ENCODE measurements at places on chromosomes 6 and 20. TPM values are rescaled to one million over a fixed set of nuclear protein-coding genes. Genes with fewer than 3 reads are reported as not detected.
A peak's percentile ranks its signal among the peaks of the same experiment; 100 is the strongest.

GRCh38 chr20:35702051-35702823 is 3.0 kb downstream of the ROMO1 start:
- H3K27ac ChIP-seq = no peak overlapping the region
- H3K27me3 ChIP-seq = no peaks in the 10 kb centered on the region
- peaks cover 23% of the 10 kb centered on the region for H3K4me1 ChIP-seq
- H3K4me3 ChIP-seq = no peak overlapping the region
- H3K36me3 ChIP-seq = peaks cover 58% of the 10 kb centered on the region
- DNase-seq = no peak

DNA sequence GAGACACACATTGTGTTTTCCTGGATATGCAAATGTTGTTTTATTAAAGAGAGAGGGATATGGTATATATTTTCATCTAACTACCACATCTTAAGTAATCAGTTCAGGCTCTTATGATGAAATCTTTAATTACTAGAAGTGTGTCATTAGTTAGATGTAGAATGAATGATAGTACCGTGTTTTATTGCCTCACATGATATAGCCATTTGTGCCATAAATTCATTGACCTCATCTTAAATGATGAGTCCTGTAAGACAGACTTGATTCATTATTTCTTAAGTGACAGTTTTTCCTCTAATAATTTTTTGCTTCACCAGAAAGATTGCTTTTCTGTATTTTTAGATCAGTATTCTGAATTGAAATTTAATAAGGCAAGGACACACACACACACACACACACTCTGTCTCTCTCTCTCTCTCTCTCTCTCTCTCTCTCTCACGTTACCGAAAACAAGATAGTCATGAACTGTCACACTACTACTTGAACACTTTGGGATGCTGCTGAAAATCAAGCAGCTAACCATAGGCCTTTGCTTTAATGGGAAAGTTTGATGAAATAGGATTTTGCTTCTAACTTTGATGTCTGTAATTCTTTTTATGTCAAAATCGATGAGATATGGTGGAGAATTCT is 140.5 kb downstream of the SOBP start:
- no peak overlapping the region for H3K27ac ChIP-seq
- DNase-seq = no peak
- no peak overlapping the region for H3K4me3 ChIP-seq
- H3K27me3 ChIP-seq = peaks cover 17% of the 10 kb centered on the region

GRCh38 chr20:63834491-63834880 is 3.4 kb upstream of the ZBTB46 start:
- no peak overlapping the region for H3K27ac ChIP-seq
- DNase-seq = no peak

GRCh38 chr6:142787422-142787821 is 157.6 kb downstream of the HIVEP2 start:
- H3K4me1 ChIP-seq = peaks cover 6% of the 10 kb centered on the region
- DNase-seq = no peak
- H3K27ac ChIP-seq = no peak overlapping the region
- H3K36me3 ChIP-seq = peaks cover 5% of the 10 kb centered on the region
- H3K4me3 ChIP-seq = no peak overlapping the region

GRCh38 chr6:114292431-114292830 is 50.4 kb downstream of the HS3ST5 start:
- no peak overlapping the region for H3K4me3 ChIP-seq
- DNase-seq = no peak

GRCh38 chr20:59948828-59949720 is 8.9 kb downstream of the FAM217B start:
- H3K27me3 ChIP-seq = no peaks in the 10 kb centered on the region
- peak overlapping the region; percentile 8 for H3K4me3 ChIP-seq
- H3K4me1 ChIP-seq = no peaks in the 10 kb centered on the region
- DNase-seq = peak; percentile 81

DNA sequence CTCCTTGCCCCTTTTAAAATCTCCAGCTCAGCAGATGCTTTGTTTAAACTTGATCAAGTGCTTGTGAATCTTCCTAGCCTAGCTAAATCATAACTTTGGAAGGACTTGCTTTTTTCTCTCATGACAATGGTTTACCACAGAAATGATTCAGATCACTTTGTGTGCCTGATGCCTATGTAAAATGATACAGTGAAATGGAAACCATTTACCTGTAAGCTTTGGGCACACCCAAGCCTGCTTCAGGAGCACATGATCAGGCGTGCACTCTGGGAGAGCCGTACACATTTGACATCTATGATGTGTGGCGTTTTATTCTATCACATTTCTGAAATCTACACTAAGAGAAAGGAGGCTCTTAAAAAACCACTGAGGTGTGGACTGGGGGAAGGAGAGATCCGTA is 41.1 kb downstream of the PTPN1 start:
- H3K36me3 ChIP-seq = peaks cover 10% of the 10 kb centered on the region
- H3K27me3 ChIP-seq = no peaks in the 10 kb centered on the region
- H3K27ac ChIP-seq = no peak overlapping the region
- peaks cover 38% of the 10 kb centered on the region for H3K4me1 ChIP-seq
- no peak overlapping the region for H3K4me3 ChIP-seq
- DNase-seq = no peak

DNA sequence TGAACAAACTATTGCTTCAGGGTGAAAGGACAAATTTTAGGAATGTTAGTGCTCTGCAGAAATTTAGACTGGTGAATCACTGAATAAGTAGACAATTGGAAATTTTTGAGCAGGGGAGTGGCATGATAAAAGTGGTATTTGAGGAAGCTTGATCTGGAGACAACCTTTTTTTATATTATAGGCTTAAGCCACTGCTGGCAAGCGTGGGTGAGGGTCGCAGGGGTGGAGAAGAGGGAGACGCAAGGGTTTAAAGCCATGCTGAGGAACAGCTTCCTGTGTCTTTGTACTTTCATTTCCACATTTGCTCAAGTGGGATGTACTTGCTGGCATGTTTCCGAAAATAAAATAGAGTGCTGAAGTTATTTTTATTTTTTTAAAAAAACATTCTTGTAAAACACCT is 23.7 kb downstream of the NCOA7 start:
- no peaks in the 10 kb centered on the region for H3K27me3 ChIP-seq
- no peak for DNase-seq
- H3K36me3 ChIP-seq = peaks cover 15% of the 10 kb centered on the region
- H3K4me3 ChIP-seq = no peak overlapping the region

DNA sequence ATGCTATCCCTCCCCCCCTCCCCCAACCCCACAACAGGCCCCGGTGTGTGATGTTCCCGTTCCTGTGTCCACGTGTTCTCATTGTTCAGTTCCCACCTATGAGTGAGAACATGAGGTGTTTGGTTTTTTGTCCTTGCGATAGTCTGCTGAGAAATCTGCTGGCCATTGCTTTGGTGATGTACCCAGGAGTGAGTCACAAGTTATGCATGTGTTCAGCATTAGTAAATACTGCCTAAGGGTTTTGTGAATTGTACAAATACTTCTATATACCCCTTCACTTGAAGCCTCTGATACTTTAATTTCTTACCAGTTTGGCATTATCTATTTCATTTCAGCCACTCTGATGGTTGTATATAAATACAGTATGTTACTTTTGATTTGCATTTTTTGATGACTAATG is 711.3 kb upstream of the GJE1 start:
- DNase-seq = no peak
- H3K4me1 ChIP-seq = no peaks in the 10 kb centered on the region
- H3K27ac ChIP-seq = no peak overlapping the region
- no peaks in the 10 kb centered on the region for H3K27me3 ChIP-seq

GRCh38 chr6:87341899-87342298 is 2.7 kb upstream of the C6orf163 start:
- no peaks in the 10 kb centered on the region for H3K4me1 ChIP-seq
- H3K27ac ChIP-seq = no peak overlapping the region
- H3K36me3 ChIP-seq = peaks cover 7% of the 10 kb centered on the region
- H3K4me3 ChIP-seq = no peak overlapping the region
- H3K27me3 ChIP-seq = no peaks in the 10 kb centered on the region

DNA sequence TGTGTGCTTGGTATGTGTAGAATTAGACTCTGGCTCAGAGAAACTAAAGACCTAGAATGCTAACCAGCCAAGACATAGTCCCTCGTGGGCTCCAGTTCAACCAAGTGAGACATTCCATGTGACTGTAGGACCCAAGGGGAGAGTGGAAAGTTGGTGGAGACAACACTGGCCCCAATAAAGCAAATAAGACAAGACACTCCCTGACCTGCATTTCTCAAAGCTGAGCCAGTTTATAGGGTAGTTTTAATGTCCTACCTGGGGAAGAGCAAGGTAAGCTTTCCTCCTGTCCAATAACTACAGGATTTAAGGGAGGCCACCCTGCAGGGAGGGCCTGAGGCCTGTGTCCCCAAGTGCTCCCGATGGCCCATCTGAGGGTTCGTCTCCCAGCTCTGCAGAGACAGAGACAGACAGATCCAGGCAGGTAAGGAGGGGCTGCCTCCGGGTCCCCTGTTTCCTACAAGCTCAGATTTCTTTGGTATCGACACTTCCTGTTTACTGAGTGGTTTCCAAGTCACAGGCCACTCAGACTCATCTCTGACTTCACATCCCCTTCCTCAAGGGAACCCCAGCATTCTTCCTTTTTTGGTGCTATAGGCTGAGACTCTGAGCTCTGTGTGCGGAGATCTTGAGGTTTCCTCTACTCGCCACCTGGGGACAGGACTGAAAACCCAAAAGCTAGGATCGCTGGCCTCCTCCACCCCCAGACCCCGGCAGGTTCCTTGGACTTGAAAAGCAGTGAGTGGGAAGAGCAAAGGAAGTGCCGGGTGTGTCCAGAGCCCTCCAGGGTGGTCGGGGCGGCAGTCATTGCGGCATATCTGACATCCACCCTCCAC is 92.4 kb downstream of the PRND start:
- peak; percentile 42 for DNase-seq
- peaks cover 76% of the 10 kb centered on the region for H3K4me1 ChIP-seq
- H3K27ac ChIP-seq = peak overlapping the region; percentile 97
- H3K4me3 ChIP-seq = peak overlapping the region; percentile 65
- H3K27me3 ChIP-seq = no peaks in the 10 kb centered on the region
- H3K36me3 ChIP-seq = peaks cover 28% of the 10 kb centered on the region

GRCh38 chr6:118775381-118775780 is 118.6 kb upstream of the ASF1A start:
- no peaks in the 10 kb centered on the region for H3K36me3 ChIP-seq
- DNase-seq = no peak
- H3K4me3 ChIP-seq = no peak overlapping the region
- no peaks in the 10 kb centered on the region for H3K27me3 ChIP-seq

DNA sequence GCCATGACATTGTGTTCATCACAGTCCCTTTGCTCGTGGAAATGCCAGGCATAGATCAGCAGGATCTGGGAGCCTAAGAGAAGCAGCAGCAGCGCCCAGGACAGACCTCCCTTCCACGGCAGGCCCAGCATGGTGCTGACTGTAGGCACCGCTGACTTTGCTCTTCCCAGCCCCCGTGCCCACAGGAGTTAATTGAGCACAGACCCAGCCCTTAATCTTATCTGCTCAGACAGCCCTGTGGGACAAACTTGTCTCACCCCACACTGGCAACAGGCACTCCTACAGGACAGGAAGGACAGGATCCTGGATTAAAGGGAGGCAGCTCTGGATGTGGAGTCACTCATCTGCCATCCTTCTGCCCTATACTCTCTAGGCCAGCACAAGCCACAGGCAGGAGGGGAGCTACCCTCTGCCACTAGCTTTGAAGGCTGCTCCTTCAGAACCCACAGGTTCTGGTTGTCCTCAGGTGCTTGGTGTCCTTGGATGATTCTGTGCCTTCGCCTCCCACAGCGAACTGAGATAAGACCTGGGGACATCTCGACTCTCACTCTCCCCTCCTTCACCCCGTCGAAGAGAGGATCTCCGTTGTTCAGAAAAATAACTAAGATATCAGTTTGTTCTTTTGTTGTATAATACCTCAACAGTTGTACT is at the start of gene CST9L:
Gene CST9L (minus strand): TSS at position 165 of the 651 bp plus-strand sequence. CDS start 34 bp downstream, at position 131.
- H3K4me1 ChIP-seq = no peaks in the 10 kb centered on the region
- no peaks in the 10 kb centered on the region for H3K36me3 ChIP-seq
- no peak within 1 kb of the TSS for H3K4me3 ChIP-seq
- no peak for DNase-seq
- no peak within 1 kb of the TSS for H3K27ac ChIP-seq

- H3K27me3 ChIP-seq = no peaks in the 10 kb centered on the region
- DNase-seq = no peak
- no peaks in the 10 kb centered on the region for H3K4me1 ChIP-seq
- no peak overlapping the region for H3K4me3 ChIP-seq
- H3K27ac ChIP-seq = no peak overlapping the region
These were observed 1339.0 kb upstream of the CITED2 start for GRCh38 chr6:140713495-140713894.

- H3K36me3 ChIP-seq = no peaks in the 10 kb centered on the region
- no peak overlapping the region for H3K27ac ChIP-seq
- no peaks in the 10 kb centered on the region for H3K4me1 ChIP-seq
- H3K4me3 ChIP-seq = no peak overlapping the region
- DNase-seq = no peak
These were observed 414.0 kb downstream of the GJA1 start for GRCh38 chr6:121849477-121849876.

DNA sequence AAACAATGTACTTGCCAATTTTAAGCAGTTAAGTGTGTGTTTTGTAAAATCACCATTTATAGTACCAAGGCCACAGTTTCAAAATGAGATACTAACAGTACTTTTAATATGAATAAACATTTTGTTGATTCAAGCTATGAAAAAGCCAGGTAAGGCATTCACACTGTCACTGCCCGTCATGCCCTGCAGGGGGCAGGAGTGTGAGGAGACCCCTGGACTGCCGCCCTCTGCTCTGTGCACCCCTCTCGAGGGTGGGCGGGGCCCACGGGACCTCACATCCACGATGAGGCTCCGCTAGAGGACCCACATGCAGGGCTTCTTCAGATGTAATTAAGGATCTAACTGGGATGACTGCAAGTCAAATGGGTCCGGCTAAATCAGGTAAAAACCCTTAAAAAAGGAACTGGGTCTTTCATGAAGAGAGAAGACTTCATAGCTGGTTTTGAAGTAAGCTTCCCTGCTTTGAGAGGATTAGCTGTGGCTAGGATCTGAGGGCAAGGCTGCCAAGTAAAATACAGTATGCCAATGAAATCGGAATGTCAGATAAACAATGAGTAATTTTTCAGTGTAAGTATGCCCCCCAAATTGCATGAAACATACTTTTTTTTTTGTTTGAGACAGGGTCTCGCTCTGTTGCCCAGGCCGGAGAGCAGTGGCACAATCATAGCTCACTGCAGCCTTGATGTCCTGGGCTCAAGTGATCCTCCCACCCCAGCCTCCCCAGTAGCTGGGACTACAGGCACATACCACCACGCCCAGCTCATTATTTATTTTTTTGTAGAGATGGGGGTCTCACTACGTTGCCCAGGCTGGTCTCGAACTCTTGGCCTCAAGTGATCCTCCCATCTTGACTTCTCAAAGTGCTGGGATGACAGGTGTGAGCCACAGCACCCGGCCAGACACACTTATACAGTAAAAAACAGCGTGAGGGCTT is 18.7 kb downstream of the DIDO1 start:
- DNase-seq = peak; percentile 31
- H3K27me3 ChIP-seq = no peaks in the 10 kb centered on the region
- peaks cover 12% of the 10 kb centered on the region for H3K4me1 ChIP-seq
- no peak overlapping the region for H3K27ac ChIP-seq
- H3K4me3 ChIP-seq = no peak overlapping the region

ZBP1 gene
- total RNA-seq = 39.0 TPM

ZNF184 gene
- 19.6 TPM for total RNA-seq

GATA5 gene
- not detected for total RNA-seq

FERMT1 gene
- not detected for total RNA-seq

GPLD1 gene
- total RNA-seq = 0.59 TPM

EDN3 gene
- total RNA-seq = 1.4 TPM

TRIM15 gene
- not detected for total RNA-seq

Measured in CD4-positive, alpha-beta T cell (primary cell).